IPS DF 6.9 (cell line): ENCODE measurements at places on chromosomes 11 and 22.

GRCh38 chr22:29040385-29041275, 21.0 kb downstream of the C22orf31 start:
- peak; percentile 64 for DNase-seq

DNA sequence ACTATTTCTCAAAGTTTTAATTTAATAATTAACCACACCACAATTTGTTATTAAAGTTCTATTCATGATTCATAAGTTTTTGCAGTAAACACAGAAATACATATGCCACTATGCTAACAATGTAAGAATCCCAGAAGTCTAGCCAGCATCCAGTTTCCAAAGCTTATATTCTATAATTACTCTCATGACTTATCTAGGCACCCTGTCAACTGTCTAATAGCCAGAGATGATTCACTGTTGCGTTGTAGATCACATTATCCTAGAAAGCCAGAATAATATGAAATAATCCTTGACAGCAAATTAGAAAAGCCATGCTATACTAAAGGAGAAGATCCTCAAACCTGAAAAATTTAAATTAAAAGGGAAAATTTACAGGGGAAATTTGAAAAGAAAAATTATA, 141.0 kb downstream of the SOX6 start:
- no peak for DNase-seq

GRCh38 chr11:31060880-31061279, 308.7 kb downstream of the DCDC1 start:
- no peak for DNase-seq

DNA sequence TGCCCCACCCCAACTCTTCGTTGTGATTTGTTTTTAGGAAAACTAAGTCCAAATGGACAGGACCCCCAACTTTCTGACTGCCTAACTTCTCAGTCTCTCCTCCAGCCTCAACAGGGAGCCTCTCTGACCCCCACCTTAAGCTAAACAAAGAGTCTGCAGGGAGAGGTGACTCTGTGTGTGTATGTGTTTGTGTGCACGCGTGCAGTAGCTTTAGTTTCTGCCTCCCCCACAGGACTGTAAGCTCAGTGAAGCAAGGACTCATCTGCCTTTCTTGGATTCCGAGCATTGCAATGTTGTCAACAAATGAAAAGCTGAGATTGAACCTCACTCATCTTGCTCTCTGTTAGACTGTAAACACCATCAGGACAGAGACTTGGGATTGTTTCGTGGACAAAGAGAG, 7.9 kb downstream of the SNAP29 start:
- DNase-seq: no peak

DNA sequence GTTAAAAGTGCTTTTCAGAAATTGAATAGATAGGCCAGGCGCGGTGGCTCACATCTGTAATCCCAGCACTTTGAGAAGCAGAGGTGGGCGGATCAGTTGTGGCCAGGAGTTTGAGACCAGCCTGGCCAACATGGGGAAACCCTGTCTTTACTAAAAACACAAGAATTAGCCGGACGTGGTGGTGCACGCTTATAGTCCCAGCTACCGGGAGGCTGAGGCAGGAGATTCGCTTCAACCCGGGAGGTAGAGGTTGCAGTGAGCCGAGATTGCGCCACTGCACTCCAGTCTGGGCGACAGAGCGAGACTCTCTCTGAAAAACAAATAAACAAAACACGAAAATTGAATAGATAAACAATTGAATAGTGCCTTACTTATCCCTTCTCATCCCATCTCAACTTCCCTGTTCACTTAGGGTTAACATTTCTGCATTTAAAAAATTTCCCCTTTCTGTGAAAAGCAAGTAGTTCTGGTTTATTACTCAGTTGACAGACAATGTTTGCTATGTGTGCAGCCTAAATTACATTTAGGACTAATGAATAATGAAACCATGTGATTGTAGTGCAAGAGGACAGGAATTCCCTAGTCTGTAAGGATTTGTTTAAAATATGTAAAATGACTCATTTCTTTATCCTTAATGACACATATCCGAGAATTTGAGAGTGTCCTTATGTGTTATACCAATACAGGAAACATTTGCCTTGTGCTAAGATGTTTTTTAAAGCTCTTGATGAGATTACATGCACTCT, 6.0 kb downstream of the RNF169 start:
- DNase-seq: no peak

- no peak for DNase-seq
Observed at GRCh38 chr11:107787733-107788132, 70.9 kb downstream of the SLC35F2 start.

- DNase-seq: no peak
Observed at GRCh38 chr22:25448435-25449051, 115.9 kb upstream of the GRK3 start.

GRCh38 chr11:19374151-19374569, 133.4 kb upstream of the E2F8 start:
- DNase-seq: no peak

DNA sequence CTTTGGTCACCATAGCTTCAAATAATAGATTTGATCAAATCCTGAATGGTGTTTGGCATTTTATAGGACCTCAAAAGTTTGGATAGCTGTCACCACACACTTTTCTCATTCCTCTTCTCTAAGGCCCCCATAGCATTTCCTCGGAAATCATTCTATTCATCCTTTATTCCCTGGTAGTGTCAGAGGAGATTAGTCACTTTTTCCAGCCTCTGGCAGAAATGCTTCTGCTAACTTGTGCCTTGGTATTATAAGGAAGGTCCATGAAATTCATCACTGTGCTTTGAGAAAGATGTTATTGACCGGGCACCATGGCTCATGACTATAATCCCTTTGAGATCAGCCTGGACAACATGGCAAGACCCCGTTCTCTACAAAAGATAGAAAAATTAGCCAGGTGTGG, 19.7 kb upstream of the NUP160 start:
- no peak for DNase-seq

GRCh38 chr11:64384981-64385944, 26.3 kb downstream of the RPS6KA4 start:
- DNase-seq: no peak

GRCh38 chr11:15662285-15662684, 547.6 kb downstream of the INSC start:
- no peak for DNase-seq

DNA sequence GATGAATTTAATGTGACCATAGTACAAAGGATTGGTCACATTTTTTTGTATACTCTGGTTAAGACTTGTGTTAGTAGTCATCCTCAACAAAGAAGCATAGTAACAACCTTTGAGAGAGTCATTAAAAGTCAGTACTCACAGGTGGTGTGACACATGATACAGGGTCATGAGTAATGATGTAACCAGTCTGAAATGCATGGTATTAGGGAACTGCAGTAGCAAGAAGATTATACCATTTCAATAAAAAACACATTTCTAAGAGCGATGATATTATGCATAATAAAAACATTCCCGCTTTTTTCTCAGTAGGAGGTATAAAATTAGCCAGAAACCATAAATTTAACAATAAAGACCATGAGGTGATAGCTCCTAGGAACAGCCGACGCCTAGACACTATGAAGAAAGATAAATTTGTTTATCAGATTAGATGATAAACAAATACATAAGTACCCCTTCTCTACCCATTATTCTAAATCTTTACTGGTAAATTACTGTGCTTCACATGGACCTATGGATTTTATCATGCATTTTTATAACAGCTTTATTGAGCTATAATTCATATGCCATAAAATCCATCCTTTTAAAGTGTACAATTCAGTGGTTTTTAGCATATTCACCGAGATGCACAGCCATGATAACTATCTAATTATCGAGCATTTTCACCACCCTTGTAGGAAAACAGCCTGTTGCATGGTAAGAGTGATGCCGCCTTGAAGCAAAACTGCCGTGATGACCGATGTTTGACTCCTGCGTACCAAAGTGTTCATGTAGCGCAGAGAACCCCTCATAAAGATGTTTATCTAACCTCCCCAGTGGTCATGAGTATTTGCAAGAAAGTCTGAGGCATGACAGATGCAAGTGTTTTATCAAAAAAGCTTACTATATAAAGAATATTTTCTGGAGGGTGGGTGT, 41.8 kb downstream of the TMPRSS5 start:
- no peak for DNase-seq

- no peak for DNase-seq
Observed at GRCh38 chr11:10777806-10778205, 26.8 kb downstream of the CTR9 start.

GRCh38 chr11:132187386-132187785, 817.0 kb downstream of the NTM start:
- DNase-seq: no peak

- no peak for DNase-seq
Observed at GRCh38 chr11:91158891-91159537, 936.2 kb upstream of the CHORDC1 start.

DNA sequence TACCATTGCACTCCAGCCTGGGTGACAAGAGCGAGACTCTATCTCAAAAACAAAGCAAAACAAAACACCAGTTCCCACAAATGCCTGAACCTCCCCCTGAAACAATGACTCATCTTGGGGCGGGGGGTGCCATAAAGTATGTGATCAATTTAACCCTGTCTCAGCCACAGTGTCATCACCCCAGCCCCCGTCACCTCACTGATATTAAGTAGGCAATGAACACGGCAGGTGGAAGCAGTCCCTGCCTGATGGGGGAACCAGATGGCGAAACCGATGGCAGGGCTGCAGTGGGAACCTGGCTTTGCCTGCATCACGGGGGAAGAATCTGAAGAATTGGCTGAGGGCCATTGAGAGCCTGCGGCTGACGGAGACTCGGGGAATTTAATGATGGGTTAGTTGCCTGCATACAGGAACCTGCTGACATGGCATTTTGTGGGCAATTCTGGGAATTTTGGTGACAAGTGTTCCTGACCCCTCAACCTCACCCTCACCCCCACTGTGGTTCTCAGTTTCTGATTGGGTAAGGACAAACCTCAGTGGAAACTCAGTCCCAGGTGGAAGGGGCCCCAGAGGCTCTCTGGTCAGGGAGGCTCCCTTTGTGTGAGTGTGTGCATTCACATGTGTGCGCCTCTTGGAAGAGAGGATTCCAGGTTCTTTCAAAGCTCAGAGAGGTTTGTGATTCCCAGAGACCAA, 39.1 kb upstream of the SHISAL1 start:
- DNase-seq: no peak

DNA sequence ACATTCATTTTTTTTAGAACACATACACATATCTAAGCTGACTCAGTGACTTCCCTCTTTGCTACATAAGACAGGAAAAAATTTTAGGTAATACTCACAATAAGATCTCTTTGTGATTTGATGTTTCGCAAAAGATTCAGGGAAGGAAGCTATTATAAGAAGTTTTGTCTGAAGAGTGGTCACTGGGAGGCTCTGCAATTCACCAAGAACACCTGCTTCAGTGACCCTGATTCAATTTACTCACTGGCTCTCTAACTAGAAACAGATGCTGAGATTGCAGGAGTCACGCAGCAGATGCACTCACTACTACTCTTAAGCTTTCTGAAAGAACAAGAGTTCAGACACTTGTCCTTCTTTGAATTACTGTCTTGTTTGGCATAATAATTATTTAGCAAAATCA, 193.6 kb upstream of the DDI1 start:
- no peak for DNase-seq

GRCh38 chr11:120900643-120901042, 123.3 kb upstream of the TBCEL start:
- no peak for DNase-seq

GRCh38 chr11:65624931-65625627, 9.5 kb downstream of the PCNX3 start:
- no peak for DNase-seq

- DNase-seq: no peak
Observed at GRCh38 chr11:79167510-79168188, 273.2 kb downstream of the TENM4 start.

DNA sequence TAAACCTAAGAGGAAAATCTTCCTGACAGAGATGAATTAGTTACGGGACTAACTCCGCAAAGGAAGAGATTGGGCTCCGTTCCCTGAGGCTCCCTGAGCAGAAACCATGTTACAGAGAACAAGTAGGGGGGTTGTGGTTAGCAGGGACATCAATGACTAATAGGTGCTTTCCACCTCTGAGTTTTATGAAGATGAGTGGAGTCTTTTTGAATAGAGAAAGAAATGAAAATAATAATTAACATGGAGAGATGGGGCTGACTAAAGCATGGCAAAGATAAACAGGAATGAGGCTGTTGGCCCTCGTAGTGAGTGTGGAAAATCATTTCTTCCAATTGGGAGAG, 47.5 kb upstream of the PICALM start:
- no peak for DNase-seq

- DNase-seq: no peak
Observed at GRCh38 chr11:22732588-22732987, 66.2 kb downstream of the GAS2 start.

DNA sequence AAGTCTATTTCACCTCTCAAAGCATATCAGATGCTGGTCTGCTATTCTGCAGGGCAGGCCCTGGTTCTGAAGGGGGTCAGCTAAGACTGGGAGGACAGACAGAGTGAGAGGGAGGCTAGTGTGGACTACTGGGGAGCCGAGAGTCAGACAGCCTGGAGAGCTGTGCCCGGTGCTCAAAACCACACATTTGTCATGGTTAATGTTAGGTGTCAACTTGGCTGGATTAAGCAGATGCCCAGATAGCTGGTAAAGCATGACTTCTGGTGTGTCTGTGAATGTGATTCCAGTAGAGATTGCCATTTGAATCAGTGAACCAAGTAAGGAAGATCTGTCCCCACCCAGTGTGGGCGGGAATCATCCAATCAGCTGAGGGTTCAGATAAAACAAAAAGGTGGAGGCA, 102.6 kb downstream of the SNX19 start:
- DNase-seq: no peak

DNA sequence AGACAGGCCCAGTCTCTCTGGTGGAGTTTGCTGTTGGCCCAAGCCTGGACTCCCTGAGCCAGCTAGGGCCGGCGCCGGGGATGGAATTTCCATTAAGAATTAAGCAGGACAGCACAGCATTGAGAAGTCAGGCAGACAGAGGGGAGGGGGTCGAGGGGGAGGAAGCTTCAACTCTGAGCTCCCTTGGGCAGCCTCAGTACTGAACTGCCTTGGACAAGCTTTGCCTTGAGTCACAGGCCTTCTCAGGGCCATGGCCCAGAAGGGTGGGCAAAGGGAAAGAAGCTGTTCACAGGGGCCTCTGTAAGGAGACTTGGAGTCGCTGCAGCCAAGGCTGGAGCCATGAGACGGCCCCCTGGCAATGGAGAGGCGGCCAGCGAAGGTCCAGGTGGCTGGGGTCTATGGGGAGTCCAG, 2.6 kb upstream of the INSC start:
- no peak for DNase-seq

DNA sequence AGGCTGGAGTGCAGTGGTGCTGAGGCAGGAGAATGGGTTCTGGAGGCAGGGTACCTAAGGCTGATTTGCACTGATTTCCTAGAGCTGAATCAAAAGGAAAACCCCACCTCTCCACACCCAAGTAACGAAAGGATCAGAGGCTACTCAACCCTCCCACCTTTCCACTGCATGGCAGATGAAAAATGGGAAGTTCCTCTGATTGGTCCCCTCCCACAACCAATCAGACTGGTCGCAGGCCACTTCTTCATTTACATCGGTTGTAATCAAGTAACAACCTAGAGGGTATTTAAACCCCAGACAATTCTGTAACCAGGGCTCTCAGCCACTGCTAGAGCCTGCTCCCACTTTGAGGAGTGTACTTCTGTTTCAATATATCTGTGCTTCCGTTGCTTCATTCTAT, 18.6 kb upstream of the PARVB start:
- DNase-seq: no peak

GRCh38 chr22:49968313-49968830, 7.8 kb downstream of the PIM3 start:
- DNase-seq: no peak
